Muscle of arm (tissue), 14 donors: ENCODE measurements at places on chromosomes 12 and 14.

- DNase-seq = no peak
Observed at GRCh38 chr12:15601210-15601800, 187.9 kb downstream of the EPS8 start.

- DNase-seq = no peak
Observed at GRCh38 chr12:65330331-65330730, 51.8 kb downstream of the MSRB3 start.

- no peak for DNase-seq
Observed at GRCh38 chr12:13179211-13180074, 17.1 kb upstream of the EMP1 start.

DNA sequence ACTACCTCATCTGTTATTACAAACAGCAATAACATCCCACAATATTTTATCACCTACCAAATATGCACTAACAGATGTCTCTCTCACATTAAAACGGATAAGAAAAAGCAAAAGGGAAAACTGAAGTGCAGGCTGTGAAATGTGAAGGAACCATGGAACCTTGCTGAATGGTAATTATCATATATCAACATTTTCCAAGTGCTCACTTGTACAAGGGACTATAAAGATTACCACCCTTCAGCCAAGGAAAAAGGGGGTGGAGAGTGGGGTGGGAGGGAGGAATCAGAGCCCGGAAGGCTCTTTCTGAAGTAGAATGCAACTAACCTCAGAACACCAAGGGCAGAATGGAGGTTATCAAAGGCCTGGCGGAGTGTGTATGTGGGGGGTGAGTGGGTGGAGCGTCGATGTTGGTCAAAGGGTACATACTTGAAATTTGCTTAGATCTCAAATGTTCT, 1.2 kb downstream of the SNX6 start:
- DNase-seq = peak; percentile 21

DNA sequence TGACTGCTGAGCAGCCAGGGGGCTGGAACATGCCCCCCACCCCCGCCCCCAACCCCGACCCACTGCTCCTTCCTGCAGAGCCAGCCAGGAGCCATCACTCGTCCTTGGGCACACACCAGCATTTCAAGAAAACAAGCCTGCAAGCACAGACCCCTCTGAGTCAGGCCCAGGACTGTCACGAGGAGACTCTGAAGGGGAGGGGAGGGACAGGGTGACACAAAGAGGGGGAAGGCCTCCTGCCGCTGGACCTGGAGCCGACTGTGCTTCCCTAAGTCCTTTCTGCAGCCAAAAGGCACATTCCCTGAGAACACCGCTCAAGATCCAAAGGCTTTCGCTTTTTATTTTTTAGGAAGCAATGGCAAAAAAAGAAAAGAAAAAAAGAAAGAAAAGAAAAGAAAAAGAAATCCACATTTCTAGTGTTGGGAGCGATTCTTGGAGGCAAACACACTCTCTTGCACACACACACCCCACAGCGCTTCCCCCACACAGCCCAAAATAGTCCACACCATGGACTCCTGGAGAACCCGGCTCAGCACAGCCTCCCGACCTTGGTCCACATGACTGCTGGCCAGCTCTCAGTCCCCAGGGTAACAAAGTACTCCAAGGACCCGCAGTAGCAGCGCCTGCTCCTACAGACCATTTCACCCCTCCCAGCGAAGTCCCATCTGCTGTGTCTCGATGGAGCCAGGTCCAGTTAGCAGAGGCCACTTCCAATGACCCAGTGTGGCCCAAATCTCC, 101.7 kb downstream of the DPF3 start:
- DNase-seq = no peak

GRCh38 chr14:98408024-98408555, 863.9 kb downstream of the BCL11B start:
- DNase-seq = no peak

DNA sequence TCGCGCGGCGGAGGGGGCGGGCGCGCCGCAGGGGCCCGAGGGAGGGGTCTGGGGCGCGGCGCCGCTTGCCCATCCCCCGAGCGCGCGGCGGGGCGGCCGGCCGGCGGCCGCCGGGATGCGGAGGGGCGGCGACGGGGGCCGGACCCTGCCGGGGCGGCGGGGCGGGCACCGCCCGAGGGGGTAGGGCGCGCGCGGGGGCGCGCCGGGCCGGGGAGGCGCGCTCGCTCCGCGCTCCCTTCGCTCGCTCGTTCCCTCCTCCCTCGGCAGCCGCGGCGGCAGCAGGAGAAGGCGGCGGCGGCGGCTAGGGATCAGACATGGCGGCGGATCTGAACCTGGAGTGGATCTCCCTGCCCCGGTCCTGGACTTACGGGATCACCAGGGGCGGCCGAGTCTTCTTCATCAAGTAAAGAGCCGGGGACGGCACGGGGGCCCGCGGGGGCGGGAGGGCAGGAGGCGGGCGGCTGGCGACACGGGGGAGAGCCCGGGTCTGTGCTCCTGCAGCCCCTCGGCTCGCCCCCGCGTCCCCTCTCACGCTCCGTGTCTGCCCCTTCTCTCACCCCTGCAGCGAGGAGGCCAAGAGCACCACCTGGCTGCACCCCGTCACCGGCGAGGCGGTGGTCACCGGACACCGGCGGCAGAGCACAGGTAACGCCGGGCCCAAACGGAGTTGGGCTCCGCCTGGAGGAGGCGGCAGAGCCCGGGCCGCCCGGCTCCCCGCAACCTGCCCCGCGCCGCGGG, at the start of gene PLEKHA5:
PLEKHA5 (plus strand) TSS at position 248 of the 738 bp plus-strand sequence; CDS start at position 315, 67 bp downstream.
- DNase-seq = peak; percentile 55

DNA sequence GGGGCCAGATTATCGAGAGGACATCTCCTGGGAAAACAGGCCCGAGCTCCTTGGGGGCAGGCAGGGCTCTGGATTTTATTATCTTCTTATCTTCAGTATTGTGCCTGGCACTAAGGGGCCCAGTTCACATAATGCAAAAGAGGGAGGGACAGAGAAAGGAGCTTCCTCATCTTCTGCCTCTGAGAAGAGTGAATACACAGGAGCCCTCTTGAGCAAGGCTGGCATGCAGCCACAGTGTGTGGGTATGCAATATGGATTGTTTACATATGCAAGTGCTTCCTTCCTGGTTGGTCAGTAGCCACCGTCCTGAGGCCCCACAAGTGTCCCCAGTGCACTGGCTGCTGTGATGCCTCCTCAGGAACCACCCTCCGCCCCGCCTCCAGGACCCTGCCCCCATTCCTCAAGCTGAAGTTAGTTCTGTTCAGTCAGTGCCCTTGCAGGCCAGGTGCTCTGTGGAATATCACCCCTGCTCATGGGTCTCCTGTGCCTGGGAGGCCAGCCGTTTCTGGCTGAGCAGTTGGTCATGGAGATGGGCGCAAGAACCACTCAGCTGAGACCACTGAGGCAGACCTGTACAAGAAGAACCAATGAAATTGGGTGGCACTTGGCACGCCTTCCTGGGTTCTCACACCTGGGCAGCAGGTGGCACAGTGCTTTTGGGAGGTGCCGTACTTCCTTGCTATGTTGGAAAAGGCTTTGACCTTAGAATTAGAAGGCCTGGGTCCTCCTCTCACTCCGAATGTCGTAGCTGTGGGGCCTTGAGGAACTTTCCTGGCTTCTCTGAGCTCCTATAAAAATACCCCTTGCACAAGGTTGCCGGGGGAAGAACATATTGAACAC, 35.1 kb upstream of the ACTN1 start:
- DNase-seq = no peak

DNA sequence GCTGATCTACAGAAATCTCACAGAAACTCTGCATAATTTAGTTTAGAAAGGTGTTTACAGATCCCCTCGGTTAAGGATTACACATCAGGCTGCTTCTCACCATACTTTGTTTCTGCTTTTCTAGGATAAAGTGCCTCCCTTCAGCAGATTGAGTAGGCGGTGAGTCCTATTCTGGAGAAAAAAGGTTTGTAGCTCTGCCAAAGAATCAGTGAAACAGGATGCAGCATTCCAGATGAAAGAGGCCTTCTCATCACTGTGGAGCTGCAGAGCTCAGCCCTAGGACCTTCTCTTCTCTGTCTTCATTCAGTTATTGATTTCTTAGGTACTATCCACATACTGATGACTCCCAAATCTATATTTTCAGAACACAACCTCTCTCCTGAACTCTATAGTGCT, 155.5 kb upstream of the KRR1 start:
- no peak for DNase-seq

DNA sequence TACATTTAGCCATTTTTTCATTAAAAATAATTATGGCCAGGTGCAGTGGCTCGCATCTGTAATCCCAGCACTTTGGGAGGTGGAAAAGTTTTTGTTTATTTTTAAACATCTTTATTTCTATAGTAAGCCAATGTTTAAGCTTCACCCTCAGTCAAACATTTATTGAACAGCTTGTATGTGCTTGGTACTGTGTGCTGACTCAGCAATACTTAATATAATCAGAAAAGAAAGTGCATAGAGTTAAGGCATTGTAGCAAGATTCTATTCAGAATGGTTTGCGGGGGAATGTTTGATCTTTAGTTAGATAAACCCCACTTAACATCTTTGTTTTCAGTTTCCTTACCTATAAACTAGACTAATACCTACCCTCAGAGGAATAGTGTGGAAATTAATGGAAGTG, 11.1 kb downstream of the ACTR6 start:
- no peak for DNase-seq

- DNase-seq = no peak
Observed at GRCh38 chr14:43356979-43357545, 1150.0 kb downstream of the FSCB start.

- DNase-seq = peak; percentile 81
Observed at GRCh38 chr12:18250313-18250916, 10.9 kb upstream of the PIK3C2G start.

- no peak for DNase-seq
Observed at GRCh38 chr12:110688446-110689280, at the start of gene HVCN1. TSS of gene HVCN1 (minus strand) at chr12:110689115. CDS start at chr12:110683245, 5,870 bp downstream.

GRCh38 chr12:91055976-91056375, 1.8 kb downstream of the KERA start:
- no peak for DNase-seq

GRCh38 chr12:32151086-32151485, 44.4 kb downstream of the BICD1 start:
- no peak for DNase-seq

DNA sequence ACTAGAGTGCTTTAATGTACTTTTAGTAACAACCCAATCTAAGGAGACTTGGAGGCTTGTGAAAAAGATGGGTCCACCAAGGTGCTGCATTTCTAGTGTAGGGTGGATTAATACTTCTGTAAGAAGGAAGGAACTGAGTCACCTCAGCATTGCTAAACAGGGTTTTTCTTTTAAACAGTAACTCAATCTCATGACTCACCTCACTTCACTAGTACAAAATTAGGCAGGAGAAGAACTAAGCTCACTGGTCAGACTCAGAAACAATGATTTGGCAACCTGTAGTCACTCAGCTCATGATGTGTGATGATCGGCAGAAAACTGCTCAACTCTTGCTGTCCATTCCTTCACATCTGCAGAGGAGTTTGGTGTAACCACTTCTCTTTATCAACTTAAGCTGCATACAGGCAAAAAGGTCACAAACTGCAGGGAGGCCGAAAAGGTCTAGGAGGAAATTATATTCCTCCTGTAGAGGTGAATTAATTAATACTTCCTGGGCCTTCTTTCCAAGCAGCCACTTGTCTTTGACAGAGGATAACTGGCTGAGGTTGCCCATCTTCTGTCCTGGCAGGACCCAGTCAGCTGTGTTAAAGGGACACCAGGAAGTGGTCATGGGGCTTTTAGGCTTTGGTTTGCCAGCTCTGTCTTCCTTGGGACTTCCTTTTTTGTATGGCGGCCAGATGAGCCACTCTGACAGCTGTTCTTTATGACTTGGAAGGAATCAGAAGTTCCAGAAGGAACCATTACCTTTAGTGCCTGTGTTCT, 466.9 kb downstream of the FUT8 start:
- DNase-seq = no peak

DNA sequence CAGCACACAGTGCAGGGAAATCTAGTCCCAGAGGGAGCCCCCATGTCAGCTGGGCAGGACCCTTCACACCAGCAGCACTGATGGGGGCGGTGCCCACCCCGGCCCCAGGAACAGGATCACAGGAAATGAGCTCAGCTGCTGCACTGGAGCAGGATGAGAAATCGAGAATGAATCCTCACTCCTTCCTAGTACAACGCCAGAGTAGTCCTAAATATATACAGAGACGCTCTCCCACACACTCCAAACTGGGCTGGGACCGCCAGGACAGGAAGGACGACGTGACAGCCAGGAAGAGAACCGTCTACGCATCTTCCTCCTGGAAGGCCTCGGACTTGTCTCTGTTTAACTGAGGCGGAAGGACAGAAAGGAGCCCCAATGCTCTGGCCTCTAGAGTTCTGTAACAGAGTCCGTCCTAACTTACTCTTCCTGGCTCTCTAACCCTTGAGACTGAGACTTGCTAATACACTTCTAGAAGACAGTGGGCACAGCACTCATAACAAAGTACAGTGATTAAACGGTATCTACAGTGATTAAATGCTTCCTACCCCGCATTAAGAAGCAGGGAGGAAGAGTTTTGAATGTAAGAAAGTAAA, 33.4 kb downstream of the CDC42BPB start:
- DNase-seq = peak; percentile 51

DNA sequence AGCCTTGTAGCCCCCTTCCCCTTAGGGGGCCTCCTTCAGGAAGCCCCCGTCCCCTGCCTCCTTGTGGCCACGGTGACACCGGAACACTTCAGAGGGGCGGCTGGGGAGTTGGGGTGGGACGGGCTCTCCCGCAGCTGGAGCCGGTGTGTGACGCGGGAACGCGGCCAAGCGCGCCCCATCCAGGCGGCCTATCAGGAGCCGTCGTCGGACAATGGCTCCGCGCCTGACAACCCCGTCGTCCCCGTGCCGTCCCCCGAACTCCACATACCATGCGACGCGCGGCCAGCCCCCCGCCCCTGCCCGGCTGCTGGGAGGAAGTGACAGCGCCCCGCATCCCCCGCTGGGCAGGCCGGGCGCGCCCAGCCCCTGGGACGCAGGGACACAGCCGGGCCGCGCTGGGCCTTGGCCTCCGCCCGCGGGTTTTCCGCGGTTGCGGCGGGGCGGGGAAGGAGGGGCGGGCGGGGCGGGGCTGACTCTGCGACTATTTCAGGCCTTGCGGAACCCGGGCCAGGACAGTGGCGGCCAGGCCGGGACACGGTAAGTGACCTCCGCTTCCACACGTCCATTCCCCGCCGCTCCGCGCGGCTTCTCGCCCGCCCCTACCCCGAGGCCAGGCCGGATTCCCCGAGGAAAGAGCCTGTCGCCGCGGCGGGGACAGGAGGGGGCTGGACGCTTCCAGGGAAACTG, at the start of gene TNFAIP2:
TNFAIP2 (plus strand) TSS at position 515 of the 687 bp plus-strand sequence. CDS start 2,997 bp downstream, outside the sequence.
- peak; percentile 75 for DNase-seq

DNA sequence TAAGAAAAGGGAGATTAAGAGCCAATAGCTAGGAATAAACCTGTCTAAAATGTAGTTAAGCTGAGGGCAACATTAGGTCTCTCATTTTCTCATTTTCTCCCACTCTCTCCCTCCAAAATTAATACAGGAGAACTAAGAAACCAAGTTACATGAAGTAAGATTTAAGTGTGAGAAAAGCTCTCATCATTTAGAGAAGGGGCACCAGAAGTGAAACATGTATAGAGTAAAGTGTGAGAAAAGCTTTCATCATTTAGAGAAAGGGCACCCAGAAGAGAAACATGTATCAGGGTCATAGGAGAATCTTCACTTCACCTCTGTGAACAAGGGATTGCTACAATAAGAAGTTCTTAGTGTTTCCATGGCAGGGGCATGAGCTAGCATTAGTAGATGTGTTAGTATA, 132.4 kb upstream of the CNTN1 start:
- no peak for DNase-seq
